ENCODE measurements at places on chromosomes 4 and X. TPM values are rescaled to one million over a fixed set of nuclear protein-coding genes. Genes with fewer than 3 reads are reported as not detected.

GRCh38 chrX:155068165-155068564 is 2.8 kb downstream of the CMC4 start:
- H3K4me1 ChIP-seq, result no peaks in the 10 kb centered on the region
- H3K4me3 ChIP-seq, result no peak overlapping the region
- H3K36me3 ChIP-seq, result no peaks in the 10 kb centered on the region
- DNase-seq, result no peak

DNA sequence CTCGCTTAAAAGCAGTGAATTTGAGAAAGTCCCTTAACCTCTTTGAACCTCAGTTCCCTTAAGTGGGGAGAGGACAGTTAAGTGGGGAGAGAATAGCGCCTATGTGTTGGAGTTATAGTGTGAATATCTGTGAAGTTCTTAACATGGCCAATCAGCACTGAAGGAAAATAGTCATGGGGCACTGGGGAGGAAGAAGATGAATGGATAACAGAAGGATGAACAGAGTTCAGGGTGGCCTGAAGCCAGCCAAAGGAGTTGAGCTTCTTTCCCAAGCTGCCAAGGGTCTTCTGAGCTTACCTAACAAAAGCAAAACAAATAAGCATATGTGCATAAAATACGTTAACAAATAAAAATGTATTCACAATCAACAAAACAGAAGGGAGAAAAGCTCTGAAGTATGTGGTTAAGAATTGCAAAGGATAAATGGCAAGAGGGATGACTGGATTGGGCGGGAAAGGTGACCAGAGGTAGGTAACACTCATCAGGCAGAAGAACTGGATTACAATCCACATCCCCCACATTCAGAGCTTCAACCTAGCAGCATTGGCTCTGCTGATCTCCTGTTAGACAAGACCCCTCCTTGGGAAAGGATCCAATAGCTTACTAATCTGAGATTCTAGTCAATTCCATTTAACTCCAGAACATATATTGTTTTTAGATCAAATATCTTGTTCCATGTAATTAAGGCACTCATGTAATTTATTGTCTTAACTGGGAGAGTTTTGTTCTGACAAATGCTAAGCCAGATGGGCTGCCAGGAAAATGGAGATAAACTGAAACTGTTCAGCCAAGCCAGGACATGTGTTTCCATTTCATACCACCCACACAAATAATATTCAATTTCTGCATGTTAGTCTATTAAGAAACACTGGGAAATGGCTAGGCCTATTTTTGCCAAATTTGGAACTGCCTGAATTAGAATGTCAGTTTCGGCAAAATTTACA is 221.2 kb downstream of the LDB2 start:
- peaks cover 4% of the 10 kb centered on the region for H3K4me1 ChIP-seq
- no peak for DNase-seq
- no peaks in the 10 kb centered on the region for H3K36me3 ChIP-seq
- H3K27ac ChIP-seq, result peak overlapping the region; percentile 58
- H3K27me3 ChIP-seq, result no peaks in the 10 kb centered on the region

GRCh38 chr4:83486457-83487129 is 1.7 kb upstream of the ABRAXAS1 start:
- peak overlapping the region; percentile 91 for H3K27ac ChIP-seq
- no peak overlapping the region for H3K4me3 ChIP-seq
- H3K4me1 ChIP-seq, result no peaks in the 10 kb centered on the region
- no peaks in the 10 kb centered on the region for H3K27me3 ChIP-seq

GPM6B gene
- total RNA-seq, result 0.59 TPM

POLN gene
- total RNA-seq, result 0.26 TPM

- DNase-seq, result no peak
- H3K27ac ChIP-seq, result no peak overlapping the region
- H3K27me3 ChIP-seq, result no peaks in the 10 kb centered on the region
- H3K4me1 ChIP-seq, result no peaks in the 10 kb centered on the region
Observed at GRCh38 chr4:118313098-118313497, 39.7 kb downstream of the PRSS12 start.

- H3K36me3 ChIP-seq, result no peaks in the 10 kb centered on the region
- H3K4me3 ChIP-seq, result no peak overlapping the region
- no peak for DNase-seq
- no peak overlapping the region for H3K27ac ChIP-seq
- no peaks in the 10 kb centered on the region for H3K27me3 ChIP-seq
- H3K4me1 ChIP-seq, result no peaks in the 10 kb centered on the region
Observed at GRCh38 chr4:152947311-152947710, 11.2 kb downstream of the FHDC1 start.

GRCh38 chr4:136784326-136784725 is 748.0 kb downstream of the PCDH18 start:
- no peak overlapping the region for H3K27ac ChIP-seq
- H3K36me3 ChIP-seq, result no peaks in the 10 kb centered on the region
- H3K27me3 ChIP-seq, result no peaks in the 10 kb centered on the region
- H3K4me3 ChIP-seq, result no peak overlapping the region

DNA sequence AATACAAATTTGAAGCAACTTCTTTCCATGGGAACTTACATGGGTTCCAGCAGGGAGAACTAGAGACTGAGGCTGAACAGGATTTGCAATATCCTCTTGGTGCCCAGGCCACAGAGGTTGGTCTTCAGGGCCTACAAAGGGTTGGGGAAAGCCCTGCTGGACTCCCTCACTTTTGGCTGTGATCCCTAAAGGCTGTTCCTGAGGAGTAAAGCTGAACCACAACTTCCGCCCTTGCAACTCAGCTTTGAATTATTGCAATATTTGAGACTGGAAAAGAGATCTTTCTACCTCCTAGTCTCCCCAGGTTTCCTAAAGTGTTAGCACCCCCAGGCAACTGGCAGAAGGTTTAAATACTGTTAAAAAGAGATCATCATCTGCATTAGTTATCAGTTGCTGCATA is 26.9 kb downstream of the DCHS2 start:
- DNase-seq, result no peak
- no peak overlapping the region for H3K4me3 ChIP-seq
- no peaks in the 10 kb centered on the region for H3K36me3 ChIP-seq
- H3K27me3 ChIP-seq, result no peaks in the 10 kb centered on the region
- H3K27ac ChIP-seq, result no peak overlapping the region
- H3K4me1 ChIP-seq, result no peaks in the 10 kb centered on the region

XKRX gene
- total RNA-seq, result 1.3 TPM

GRCh38 chr4:172698256-172698655 is 470.4 kb upstream of the GALNT7 start:
- no peaks in the 10 kb centered on the region for H3K4me1 ChIP-seq
- H3K36me3 ChIP-seq, result no peaks in the 10 kb centered on the region
- H3K4me3 ChIP-seq, result no peak overlapping the region
- DNase-seq, result no peak
- H3K27ac ChIP-seq, result no peak overlapping the region

CYBB gene
- 11.2 TPM for total RNA-seq

TBC1D9 gene
- total RNA-seq, result 10.6 TPM

GRCh38 chr4:93466446-93466845 is 362.1 kb upstream of the ATOH1 start:
- no peaks in the 10 kb centered on the region for H3K27me3 ChIP-seq
- DNase-seq, result no peak
- no peak overlapping the region for H3K27ac ChIP-seq
- no peaks in the 10 kb centered on the region for H3K36me3 ChIP-seq
- no peak overlapping the region for H3K4me3 ChIP-seq

DNA sequence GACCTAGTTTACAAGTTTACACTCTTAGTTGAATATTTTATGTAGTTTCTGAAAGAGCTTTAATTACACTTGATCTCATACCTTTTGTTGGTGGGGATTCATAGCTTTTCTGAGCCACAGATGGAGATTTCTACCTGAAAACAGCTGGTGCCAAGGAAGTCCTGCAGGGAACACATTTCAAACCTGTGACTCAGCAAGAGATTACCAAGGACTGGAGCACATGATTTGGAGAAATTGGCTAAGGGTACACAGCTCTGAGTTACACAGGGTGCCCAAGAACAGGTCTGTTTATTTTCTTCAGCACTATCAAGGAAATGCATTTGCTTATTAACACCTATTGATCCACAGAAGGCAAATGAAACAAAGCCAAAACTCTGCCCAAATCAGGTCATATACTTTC is 691.5 kb downstream of the KCTD8 start:
- no peaks in the 10 kb centered on the region for H3K27me3 ChIP-seq
- no peak for DNase-seq
- no peak overlapping the region for H3K4me3 ChIP-seq
- H3K27ac ChIP-seq, result no peak overlapping the region
- no peaks in the 10 kb centered on the region for H3K36me3 ChIP-seq
- no peaks in the 10 kb centered on the region for H3K4me1 ChIP-seq
